ENCODE measurements at places on chromosomes 16 and 17.

DNA sequence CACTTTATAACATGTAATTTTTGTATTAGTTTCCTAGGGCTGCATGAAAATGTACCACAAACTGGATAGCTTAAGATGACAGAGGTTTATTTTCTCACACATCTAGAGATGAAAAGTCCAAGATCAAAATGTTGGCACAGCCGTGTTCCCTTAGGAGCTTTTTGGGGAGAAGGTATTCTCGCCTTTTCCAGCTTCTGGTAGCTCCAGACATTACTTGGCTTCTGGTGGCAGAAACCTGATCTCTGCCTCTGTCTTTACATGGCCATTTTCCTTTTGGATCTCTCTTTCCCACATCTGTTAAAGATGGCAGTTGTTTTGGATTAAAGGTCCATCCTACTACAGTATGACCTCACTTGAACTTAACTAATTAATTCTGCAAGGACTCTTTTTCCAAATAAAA is 885.7 kb upstream of the CDH8 start:
- DNase-seq: no peak

DNA sequence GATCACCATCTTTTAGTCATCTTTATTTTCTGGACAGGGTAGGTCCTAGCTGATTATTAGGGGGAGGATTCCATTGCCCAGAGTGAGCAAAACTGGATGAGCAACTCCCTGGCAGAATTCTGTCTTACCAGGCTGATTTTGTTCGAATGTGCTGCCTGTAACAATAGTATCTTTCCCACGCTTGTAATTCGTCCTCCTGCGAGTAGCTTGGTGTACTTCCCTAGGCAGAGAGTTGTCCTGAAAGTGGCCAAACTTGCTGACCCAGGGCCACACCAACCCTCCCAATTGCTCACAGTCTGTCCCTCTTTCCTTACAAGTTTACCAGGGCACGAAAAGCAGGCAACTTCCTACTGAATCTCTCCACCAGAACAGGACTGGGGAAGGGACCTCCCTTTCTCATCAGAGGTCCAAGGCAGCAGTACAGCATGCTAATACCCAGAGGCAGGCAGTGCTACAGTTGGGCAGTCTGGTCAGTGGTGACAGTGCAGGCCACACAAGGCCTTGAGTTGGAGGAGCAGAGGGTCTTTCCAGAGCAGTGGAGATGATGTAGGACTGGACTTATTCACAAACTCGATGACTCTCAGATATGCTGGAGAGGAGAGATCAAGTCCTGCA is 67.8 kb upstream of the NLK start:
- no peak for DNase-seq

- DNase-seq: no peak
These were observed 123.9 kb downstream of the XYLT1 start for GRCh38 chr16:17346621-17347569.

GRCh38 chr16:86522634-86523033 is 12.3 kb downstream of the FOXF1 start:
- DNase-seq: no peak

DNA sequence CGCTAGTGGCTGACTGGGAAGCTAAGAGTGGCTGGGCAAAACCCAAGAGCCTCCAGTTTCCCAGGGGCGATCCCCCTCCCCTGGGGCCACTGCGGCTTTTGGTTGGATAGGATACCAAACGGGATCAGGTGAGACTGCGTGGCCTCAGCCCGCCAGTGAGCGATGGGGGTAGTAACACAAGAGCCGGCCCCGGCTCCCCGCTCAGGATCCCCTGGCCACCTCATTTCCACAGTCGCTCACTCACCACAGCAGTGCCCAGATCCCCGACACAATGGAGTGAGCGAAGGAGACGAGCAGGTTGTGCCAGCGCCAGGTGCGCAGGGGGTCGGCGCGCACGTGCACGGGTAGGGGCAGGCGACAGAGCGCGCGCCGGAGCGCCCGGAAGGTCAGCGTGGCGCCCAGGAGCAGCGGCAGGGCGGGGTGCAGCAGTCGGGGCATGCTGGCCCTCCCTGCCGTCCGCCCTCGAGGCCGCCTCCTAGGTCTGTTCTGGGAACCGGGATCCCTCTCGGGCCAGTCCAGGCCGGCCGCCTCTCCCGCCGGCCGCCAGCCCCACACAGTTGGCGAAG is 290 bp downstream of the TLCD1 start:
- no peak for DNase-seq

- DNase-seq: no peak
These were observed 12.7 kb downstream of the CLEC3A start for GRCh38 chr16:78035012-78035411.

- DNase-seq: no peak
These were observed 5.2 kb downstream of the C16orf46 start for GRCh38 chr16:81071805-81072204.

DNA sequence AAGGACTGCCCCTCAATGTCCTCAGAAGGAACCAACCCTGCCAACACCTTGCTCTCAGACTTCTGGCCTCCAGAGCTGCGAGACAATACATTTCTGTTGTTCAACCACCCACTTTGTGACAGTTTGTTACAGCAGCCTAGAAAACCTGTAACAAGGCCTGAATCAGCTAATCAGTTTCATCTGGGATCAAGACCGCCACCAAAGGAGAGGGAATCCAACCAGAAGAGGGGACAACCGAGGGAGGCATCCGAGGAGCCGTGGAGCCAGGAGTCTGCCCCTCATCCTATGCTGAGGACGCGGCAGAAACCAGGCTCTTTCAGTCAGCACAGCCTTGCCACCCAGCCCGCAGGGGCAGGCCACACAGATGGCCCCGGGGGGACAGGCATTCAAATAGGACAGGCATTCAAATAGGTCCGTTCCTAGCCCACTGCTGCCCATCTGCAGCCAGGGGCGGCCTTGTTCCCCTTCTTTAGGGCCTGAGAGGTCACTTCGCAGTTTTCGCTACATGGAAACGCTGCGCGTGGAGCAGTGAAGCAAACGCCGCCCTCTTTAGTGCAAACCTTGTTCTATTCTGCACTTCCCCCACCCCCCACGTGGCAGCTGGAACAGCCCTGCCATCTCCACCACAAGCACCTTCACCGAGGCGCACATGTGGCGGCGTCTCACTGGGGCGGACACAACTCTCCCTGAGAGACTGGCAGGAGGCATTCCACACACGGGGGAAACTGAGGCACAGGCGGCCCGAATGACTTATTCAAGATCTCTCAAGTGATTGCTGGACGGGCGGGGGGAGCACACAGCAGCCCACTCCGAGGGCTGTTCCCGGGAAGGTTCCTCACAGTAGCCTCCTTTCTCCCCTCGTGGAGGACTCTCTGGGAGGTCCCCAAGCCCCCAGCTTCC is 26.7 kb downstream of the FA2H start:
- no peak for DNase-seq

GRCh38 chr17:35842239-35842638 is 26.5 kb downstream of the HEATR9 start:
- DNase-seq: no peak

DNA sequence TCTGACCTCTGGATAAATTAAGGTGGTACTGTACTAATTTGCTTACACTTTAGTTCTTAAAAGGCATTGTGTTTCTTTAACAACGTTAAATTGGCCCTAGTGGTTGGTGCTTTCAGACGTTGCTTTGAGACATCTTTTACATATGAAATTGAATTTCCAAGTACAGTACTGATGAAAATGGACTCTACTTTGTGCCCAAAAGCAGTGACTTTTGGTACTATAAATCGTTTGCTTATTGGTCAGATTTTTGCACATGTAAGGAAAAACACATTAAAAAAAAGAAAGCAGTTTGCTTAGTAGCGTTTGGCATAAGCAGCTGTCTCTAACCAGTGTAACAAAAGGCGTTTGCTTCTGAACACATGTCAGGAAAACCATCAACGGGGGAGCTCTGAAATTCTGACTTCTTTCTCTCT is 139.6 kb downstream of the CDK5R1 start:
- no peak for DNase-seq

DNA sequence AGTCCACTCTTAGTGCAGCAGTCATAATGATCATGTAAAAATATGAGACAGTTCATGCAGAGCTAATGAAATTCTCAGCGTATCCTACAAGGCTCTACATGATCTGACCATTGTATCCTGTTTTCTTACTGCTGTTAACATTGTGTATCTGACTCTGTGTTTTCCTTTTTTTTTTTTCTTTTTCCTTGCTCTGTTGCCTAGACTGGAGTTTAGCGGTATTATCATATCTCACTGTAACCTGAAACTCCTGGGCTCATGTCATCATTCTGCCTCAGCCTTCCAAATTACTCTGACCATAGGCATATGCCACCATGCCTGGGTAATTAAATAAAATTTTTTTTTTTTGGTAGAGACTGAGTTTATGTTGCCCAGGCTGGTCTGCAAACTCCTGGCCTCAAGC is 12.1 kb downstream of the DUS2 start:
- DNase-seq: no peak

GRCh38 chr17:45226576-45226975 is 4.9 kb downstream of the FMNL1 start:
- DNase-seq: no peak

DNA sequence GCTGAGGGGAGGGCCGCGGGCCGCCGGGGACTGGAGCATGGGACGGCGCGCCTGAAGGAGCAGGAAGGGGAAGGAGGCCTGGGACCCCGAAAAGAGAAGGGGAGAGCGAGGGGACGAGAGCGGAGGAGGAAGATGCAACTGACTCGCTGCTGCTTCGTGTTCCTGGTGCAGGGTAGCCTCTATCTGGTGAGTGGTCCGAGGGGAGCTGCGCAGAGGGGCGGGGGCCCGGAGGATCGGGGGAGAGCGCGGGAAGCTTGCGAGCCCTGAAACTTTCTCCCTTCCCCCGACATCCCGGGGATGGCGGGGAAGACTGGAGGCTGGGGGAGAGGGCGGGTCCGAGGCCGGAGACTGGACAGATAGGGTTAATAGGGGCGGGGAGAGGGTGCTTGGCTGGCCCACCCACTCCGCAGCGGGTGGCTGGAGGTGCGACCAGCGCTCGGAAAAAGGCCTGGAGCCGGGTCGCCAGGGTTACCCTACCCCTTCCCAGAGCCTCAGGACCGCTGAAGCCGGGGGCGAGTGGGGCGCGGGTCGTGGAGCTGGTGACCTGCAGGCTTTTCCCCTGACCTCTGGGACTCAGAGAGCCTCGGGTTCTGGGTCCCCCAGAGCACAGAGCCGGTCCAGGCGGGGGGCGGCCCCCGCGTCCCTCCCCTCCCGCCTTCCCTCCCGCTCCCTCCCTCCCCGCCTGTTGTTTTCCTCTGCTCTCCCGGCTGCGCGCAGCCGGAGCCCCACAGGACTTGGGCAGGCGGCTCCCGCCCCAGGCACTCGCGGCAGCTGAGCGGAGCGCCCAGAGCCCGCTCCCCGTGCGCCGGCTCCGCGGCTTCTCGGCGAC is 631 bp downstream of the NXPH3 start:
- DNase-seq: no peak

DNA sequence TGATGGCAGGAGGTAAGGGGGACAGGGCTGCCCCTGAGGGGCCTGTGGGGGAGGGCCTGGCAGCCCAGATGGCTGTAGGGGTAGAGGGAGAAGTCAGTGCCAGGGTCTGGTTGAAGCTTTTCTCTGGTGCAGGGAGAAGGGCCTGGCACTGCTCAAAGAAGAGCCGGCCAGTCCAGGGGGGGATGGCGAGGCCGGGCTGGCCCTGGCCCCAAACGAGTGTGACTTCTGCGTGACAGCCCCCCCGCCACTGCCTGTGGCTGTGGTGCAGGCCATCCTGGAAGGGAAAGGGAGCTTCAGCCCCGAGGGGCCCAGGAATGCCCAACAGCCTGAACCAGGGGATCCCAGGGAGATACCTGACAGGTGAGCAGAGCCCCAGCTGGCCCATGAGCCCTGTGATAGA is 2.8 kb upstream of the NOL3 start:
- DNase-seq: no peak

GRCh38 chr17:48633266-48633677 is 7.1 kb upstream of the HOXB9 start:
- DNase-seq: no peak

GRCh38 chr16:67730326-67730725 is 11.2 kb upstream of the GFOD2 start:
- DNase-seq: no peak

DNA sequence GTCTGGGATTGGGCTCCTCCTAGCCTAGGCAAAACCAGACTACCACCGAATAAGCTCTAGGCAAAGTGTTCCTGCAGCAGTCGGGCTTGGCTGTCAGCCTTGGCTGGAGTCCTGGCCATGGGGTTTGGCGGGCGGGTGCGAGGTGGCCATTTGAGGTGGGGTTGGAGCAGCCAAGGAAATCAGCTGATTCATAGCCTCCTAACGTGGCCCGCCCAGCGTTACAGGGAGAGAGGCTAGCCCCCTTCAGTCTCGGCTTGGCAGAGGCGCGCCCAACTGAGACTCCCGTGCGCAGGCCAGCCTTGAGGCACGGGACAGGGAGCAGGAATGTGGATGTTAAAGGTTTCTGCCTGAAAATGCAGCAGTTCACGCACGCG is 1.9 kb downstream of the PMP22 start:
- DNase-seq: no peak

DNA sequence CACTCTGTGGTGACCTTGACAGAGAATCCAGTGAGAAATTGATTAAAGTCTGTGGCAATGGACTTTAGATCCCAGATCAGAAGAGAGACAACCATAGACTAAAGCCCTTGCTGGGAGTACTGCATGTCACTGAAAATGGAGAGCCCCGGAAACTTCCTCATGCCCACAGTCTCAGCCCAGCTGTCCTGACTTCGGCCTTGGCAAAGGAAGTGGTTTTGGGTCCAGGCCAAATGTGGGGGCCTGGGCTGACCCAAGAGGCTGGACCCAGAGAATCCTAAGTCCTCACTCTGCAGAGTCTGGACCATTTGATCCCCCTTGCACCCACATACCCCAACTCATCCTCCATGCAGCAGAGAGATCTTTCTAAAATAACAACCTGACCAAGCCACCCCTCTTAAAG is 4.7 kb upstream of the BEAN1 start:
- no peak for DNase-seq

DNA sequence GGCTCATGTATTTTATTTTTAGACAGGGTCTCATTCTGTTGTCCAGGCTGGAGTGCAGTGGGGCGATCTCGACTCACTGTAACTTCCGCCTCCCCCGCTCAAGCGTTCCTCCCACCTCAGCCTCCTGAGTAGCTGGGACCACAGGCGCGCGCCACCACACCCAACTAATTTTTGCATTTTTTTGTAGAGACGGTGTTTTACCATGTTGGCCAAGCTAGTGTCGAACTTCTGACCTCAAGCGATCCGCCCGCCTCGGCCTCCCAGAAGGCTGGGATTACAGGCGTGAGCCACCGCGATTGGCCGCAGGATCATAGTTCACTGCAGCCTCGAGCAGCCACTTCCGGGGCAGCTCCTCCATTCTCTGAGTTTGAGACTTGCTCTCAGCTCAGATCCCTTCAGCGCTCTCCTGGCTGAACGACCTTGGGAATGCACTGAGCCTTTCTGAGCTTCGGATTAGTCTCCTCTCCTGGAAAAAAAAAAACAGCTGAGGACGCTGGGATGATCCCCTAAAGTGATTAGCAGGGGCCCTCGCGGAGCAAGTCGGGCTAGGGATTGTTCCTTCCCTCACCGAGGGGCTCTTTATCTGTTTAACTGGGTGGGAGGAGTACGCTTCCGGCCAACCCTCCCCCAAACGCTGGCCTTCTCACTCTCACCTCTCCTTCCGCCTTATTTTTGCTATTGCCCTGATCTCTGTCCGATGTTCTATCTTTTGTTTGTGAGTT is 1.1 kb upstream of the PKMYT1 start:
- no peak for DNase-seq
